ENCODE measurements at places on chromosomes 3 and 15.

DNA sequence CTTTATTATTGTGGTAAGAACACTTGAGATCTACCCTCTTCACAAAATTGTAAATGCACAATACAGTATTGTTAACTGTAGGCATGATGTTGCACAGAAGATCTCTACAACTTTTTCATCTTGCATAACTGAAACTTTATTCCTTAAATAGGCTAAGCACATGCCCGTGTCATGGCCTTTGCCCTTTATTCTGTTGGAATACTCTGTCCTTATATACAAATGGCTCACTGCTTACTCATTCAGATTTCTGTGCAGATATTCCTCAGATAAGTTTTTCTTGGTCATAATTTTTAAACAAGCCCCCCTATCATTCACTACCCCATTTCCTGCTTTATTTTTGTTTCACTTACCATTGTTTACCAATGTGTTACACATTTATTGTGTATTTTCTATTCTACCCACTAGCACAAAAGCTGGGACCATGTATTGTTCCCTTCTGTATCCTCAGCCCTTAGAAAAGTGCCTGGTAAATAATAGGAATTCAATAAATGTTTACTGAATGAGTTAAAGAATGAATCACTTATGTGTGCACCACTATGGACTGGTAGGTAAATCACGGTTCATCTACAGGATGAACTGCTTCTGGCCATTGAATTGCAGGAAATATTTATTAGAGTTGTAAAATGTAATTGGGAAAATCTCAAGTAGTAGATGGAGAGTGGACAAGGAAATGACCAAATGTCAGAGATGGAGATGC, 151.0 kb downstream of the CPNE4 start:
- DNase-seq = no peak

DNA sequence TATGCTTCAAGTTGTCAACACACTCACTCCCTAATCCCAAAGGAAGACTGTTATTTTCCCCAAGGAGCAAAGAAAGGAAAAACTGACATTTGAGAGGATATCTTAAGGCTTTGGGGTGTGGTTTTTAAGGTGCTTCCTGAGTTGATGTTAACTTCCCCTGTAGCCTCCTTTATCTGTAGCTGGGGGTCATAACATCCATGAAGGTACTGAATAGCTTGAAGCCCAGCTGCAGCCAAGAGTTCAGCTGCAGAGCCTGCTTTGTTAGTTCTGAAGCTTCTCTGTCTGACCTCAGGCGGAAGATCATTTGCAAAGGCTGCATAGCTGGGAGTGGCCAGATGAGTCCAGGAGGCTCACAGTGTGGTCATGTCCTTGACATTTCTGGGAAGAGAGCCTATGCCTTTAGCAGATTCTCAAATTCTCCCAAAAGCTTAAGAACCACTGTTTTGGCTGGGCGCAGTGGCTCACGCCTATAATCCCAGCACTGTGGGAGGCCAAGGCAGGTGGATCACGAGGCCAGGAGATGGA, 165.4 kb downstream of the SV2B start:
- DNase-seq = no peak

DNA sequence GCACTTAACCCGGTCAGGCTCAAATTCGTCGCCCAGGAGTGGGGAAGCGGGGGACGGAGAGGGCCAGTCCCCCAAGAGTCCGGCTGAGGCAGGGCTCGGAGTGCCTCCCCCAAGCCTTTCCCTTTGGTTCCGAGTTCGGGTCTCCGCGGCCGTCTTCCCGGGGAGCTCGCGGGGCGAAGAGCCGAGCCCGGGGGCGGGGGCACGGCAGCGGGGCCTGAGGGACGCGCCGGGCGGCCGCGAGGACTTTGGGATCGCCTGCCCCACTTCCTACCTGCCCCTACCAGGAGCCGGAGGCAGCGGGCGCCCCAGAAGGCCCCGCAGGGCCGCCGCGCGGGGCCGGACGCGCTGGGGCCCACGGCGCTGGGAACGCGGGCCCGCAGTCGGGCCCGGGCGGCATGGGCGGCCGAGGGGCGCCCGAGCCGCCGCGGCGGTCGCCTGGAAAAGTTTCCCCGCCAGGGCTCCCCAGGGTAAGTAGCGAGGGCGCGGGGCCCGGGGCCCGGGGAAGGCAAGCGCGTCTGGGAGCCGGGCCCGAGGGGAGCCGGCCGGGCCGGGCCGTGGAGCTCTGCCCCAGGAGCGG, 2.8 kb downstream of the FURIN start:
- no peak for DNase-seq

DNA sequence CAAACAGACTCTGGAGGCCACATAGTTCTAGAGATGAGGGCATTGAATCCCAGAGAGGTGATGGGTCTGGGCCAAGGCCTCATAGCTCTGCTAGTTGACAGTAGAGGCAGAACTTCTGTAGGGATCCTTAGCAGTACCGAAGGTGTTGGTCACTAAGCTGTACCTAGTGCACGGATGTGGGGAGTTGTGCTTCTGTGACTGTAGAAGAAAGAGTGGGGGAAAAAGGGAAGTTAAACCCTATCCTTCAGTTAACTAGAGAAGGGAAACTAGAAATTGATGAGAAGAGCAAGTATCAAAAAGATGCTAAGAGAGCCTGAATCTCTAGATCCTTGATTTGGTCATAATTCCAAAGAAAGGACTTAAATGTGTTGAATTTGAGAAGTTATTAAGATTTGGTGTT, 186.7 kb downstream of the NFKBIZ start:
- DNase-seq = no peak

DNA sequence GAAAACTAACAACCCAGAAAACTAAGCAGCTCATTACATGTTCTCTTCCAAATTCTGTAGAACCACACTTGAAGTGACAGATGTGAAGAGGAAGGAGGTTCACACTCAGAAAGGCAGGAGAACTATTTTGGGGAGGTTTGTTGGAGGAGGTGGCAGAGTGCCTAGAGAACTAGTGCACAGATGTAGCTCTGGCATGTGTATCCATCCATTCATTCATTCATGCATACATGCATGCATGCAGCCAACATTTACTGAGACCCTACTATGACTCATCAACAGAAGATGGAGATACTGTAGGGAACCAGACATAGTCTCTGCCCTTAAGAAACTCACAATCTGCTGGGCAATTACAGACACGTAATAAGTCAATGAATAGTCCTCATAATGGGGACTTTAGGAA, 116.7 kb downstream of the ERC2 start:
- DNase-seq = no peak

- DNase-seq = no peak
Measured at GRCh38 chr3:69386556-69387385, 883 bp upstream of the FRMD4B start.

DNA sequence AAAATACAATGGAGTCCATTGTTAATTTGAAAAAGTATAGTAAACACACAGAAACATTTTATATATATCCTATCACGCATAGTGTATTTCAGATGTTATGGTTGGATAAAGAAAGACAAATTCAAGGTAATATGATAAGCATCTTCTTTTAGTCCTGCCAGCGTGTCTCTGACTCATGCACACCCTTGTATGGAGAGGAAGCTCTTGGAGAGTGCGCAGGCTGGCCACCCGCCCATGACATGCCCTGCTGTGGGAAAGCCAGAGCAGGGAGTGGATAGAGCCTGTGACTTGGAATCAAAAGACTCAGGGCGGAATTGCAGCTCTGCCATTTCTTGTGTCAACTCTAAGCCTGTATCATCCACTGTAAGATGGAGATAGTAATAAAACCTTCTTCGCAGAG, 23.0 kb upstream of the COPG1 start:
- DNase-seq = no peak

DNA sequence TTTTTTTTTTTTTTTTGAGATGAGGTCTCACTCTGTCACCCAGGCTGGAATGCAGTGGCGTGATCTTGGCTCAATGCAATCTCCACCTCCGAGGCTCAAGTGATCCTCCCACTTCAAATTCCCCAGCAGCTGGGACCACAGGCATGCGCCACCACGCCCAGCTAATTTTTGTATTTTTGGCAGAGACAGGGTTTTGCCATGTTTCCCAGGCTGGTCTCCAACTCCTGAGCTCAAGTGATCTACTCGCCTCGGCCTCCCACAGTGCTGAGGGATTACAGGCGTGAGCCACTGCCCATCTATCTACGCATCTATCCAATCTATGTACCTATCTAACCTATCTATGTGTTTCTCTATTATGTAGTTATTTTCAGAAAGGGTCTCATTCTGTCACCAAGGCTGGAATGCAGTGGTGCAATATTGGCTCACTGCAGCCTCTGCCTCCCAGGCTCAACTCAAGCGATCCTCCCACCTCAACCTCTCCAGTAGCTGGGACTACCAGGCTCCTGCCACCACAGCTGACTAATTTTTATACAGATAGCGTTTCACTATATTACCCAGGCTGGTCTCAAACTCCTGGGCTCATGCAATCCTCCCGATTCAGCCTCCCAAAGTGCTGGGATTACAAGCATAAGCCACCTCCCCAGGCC, 20.2 kb upstream of the GPX1 start:
- DNase-seq = no peak

- no peak for DNase-seq
Measured at GRCh38 chr15:70094690-70095311, 2.9 kb downstream of the TLE3 start.

DNA sequence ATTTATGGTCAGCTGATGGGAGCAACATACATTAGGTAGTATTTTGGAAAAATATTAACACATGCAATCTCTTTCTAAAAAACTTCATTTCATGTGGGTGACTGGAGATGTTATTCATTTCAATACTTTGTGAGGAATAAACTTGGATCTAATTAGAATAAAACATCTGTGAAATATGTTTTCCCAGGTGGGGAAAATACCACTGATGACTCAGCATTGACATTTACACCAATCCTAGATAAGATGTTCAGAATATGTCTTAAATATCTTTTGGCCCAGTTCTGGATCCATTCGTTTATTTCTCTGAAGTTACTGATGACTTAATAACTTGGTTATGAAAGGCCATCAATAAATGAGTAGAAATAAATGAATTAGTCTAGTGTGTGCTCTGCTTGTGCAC, 247.6 kb downstream of the CHST2 start:
- no peak for DNase-seq

DNA sequence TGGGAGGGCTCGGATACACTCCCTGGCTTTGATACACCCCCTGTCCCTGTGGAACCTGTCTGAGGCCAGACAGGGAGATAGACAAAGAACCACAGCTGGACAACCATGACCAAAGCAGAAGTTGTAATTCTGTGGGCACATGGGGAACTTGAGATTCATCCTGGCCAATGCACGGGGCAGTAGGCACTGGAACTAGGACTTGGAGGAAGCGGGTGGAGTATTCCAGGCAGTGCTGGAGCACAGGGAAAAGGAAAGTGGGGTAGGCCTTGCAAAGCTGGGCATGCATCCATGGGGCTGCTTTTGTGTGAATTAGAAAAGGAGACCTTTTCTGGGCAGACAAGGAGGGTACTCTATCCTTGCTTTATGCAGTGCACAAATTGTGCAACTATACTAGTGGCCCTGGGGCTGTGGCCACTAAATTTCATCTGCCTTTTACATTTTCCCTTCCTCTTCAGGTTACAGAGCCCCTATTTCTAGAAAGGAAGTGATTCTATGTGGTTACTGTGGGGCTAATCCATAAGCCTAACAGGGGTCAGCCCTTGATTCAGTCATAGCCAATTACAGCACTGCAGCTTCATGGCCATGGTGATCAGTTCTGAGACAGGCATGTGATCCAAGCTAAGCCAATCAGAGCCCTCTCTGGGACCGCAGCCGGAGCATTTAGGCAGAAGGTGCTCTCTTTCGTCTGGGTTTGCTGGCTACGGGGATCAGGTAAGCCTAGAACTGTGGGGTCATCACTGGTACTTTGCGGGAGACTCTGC, 21.0 kb downstream of the CRABP1 start:
- DNase-seq = no peak

GRCh38 chr3:180403156-180403555, 198.8 kb upstream of the TTC14 start:
- DNase-seq = no peak

DNA sequence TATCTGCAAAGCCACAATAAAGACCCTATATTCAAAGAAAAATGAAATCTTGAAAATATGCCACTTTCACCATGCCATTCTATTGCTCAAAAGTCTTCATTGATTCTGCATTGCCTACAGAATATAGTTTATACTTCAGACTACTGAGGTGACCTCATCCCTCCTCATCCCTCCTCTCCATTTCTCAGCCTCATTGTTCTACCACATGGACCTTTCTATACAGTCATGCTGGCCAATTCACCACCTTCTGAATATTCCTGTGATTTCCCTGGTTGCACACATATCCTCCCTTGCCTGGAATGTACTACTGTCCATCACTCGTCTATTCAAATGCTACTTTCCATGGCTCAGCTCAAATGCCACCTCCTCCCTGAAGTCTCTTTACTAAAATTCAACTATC, 3.5 kb upstream of the COL8A1 start:
- no peak for DNase-seq

DNA sequence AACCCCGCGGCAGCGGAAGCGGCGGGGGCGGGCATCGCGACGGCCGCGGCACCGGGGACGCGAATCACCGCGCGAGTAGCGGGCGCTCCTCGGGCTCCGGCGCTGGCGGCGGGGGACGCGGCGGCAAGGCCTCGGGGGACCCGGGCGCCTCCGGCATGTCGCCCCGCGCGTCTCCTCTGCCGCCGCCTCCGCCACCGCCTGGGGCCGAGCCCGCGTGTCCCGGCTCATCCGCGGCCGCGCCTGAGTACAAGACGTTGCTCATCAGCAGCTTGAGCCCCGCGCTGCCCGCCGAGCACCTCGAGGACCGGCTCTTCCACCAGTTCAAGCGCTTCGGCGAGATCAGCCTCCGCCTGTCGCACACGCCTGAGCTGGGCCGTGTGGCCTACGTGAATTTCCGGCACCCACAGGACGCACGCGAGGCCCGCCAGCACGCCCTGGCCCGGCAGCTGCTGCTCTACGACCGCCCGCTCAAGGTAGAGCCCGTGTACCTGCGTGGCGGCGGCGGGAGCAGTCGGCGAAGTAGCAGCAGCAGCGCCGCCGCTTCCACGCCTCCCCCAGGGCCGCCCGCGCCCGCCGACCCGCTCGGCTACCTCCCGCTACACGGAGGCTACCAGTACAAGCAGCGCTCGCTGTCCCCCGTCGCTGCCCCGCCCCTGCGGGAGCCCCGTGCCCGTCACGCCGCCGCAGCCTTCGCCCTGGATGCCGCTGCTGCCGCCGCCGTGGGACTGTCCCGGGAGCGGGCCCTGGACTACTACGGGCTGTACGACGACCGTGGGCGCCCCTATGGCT, 675 bp downstream of the RBM15B start:
- DNase-seq = no peak

DNA sequence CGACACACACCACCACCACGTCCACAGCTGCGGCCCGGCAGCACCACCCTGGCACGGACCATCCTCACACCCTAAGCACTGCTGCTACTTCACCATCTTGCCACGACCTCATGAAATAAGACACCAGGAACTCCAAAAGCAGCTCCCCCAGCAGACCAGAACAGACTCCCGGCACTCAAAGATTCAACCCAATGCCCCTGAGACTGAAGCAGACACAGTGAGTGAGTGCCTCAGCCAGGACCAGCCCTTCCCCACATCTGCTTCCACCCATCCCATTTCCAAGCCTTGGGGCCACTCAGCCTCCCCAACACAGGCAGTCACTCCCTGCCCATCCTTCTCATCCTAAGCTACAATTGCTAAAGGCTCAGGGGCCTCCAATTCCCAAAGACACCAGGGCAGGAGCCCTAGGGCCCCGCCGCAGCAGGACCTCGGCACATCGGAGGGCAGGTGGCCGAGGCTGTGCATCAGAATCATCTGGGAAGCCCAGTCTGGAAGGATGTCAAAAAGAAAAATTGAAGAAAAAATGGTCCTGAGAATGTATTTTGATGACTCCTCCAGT, 18.4 kb upstream of the OCA2 start:
- DNase-seq = no peak

All from activated CD8-positive, alpha-beta memory T cell treated with anti-CD3 and anti-CD28 coated beads for 4 hours (primary cell).